ENCODE measurements at places on chromosomes 16 and 17. TPM values are rescaled to one million over a fixed set of nuclear protein-coding genes. Genes with fewer than 3 reads are reported as not detected.

The NPIPB2 gene
- total RNA-seq: 2.0 TPM

The KIF18B gene
- total RNA-seq: 10.2 TPM

The TPPP3 gene
- 0.28 TPM for total RNA-seq

The ZDHHC1 gene
- 5.4 TPM for total RNA-seq

The SMPD3 gene
- 0.19 TPM for total RNA-seq

The ARHGDIG gene
- total RNA-seq: not detected

The NPIPB12 gene
- total RNA-seq: 13.5 TPM

The CCL5 gene
- 0.28 TPM for total RNA-seq

The TLCD3B gene
- total RNA-seq: 0.19 TPM

The SDR42E2 gene
- total RNA-seq: not detected

The PTGES3L gene
- total RNA-seq: 0.28 TPM

The SLC5A11 gene
- not detected for total RNA-seq

The C16orf54 gene
- total RNA-seq: not detected

The SGCA gene
- 23.7 TPM for total RNA-seq

The MARVELD3 gene
- total RNA-seq: not detected

The ICAM2 gene
- total RNA-seq: 27.9 TPM

The TEX19 gene
- total RNA-seq: not detected

The TAT gene
- total RNA-seq: not detected

The RFWD3 gene
- total RNA-seq: 39.7 TPM

The TMEM256 gene
- 88.0 TPM for total RNA-seq

The PSMC5 gene
- total RNA-seq: 127 TPM

The TMC5 gene
- total RNA-seq: not detected

The CHD9NB gene
- total RNA-seq: 2.3 TPM

The HYDIN gene
- under 0.01 TPM for total RNA-seq

The SMIM36 gene
- not detected for total RNA-seq

The COPZ2 gene
- total RNA-seq: 63.3 TPM

The BCO1 gene
- not detected for total RNA-seq

The CDK3 gene
- 0.28 TPM for total RNA-seq

The HERPUD1 gene
- 82.1 TPM for total RNA-seq

The CEP131 gene
- 11.6 TPM for total RNA-seq

The SSTR5 gene
- not detected for total RNA-seq

The ST6GALNAC1 gene
- not detected for total RNA-seq

The PIK3R5 gene
- under 0.01 TPM for total RNA-seq

The ATP2C2 gene
- not detected for total RNA-seq

The PDILT gene
- total RNA-seq: not detected

The RDM1 gene
- 1.3 TPM for total RNA-seq

The PRKCB gene
- not detected for total RNA-seq

The FAM171A2 gene
- total RNA-seq: 4.8 TPM

The NTN1 gene
- total RNA-seq: 0.28 TPM

The CCL14 gene
- total RNA-seq: not detected

The TBX21 gene
- not detected for total RNA-seq

The DOC2A gene
- total RNA-seq: not detected

The KRT36 gene
- not detected for total RNA-seq

The NACA2 gene
- not detected for total RNA-seq

The GPT2 gene
- total RNA-seq: 17.2 TPM

The PABPN1L gene
- not detected for total RNA-seq

The ABCC12 gene
- total RNA-seq: 0.19 TPM

The ATAD5 gene
- 1.1 TPM for total RNA-seq

The TOP3A gene
- 17.2 TPM for total RNA-seq

The EPN3 gene
- not detected for total RNA-seq

The MINK1 gene
- total RNA-seq: 24.7 TPM

The SLC16A3 gene
- total RNA-seq: 203 TPM

The ULK2 gene
- 17.2 TPM for total RNA-seq

The RAP1GAP2 gene
- 0.28 TPM for total RNA-seq

The CALCOCO2 gene
- total RNA-seq: 36.6 TPM

The CDRT15 gene
- not detected for total RNA-seq

The RAB37 gene
- total RNA-seq: 0.19 TPM
